Omental fat pad (tissue), 4 donors: ENCODE measurements at places on chromosomes 11 and 22. TPM values are rescaled to one million over a fixed set of nuclear protein-coding genes. Genes with fewer than 3 reads are reported as not detected.

DNA sequence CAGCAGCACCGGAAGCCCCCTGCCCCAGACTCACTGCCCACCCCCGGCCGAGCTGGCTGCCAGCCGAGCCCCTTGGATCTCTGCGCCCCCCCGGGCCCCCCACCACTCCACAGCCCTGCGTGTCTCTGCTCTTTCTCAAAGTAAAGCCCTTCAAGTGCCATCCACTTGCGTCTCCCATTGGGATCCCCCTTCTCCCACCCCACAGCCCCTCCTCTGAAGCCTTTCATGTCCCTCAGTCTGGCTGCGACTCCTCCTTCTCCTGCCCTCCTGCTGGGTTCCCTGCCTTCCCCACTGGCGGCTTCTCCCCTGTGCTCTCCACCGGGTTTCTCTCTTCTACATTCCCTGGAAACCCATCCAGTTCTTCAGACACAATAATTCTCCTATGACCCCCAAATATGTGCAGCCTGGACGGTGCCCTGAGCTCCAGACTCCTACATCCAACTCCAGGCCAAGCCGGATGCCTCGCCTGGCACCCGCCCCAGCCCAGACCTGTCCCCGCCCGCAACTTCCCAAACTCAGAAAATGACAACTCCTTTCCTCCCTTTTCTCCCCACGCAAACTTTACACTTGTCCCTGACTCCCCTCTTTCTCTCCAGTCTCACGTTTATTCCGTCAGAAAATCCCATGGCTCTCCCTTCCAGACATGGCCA lies 108.9 kb downstream of the WNT7B start:
- DNase-seq, result no peak

GRCh38 chr22:18983120-18983651 lies 47.1 kb upstream of the PRODH start:
- no peak for DNase-seq

DNA sequence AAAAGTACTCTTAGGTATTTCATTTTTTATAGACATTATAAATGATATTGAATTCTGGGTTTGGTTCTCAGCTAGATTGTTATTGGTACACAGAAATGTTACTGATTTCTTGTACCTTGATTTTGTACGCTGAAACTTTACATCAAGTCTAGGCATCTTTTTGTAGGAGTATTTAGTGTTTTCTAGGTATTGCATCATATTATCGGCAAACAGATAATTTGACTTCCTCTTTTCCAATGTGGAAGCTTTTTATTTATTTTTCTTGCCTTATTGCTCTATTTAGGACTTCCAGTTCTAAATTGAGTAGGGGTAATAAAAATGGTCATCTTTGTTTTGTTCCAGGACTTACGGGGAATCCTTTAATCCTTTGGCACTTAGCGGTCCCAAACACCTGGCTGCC lies 676.6 kb upstream of the CCDC179 start:
- DNase-seq, result no peak

GRCh38 chr11:34235189-34235588 lies 122.6 kb downstream of the ABTB2 start:
- DNase-seq, result no peak

DNA sequence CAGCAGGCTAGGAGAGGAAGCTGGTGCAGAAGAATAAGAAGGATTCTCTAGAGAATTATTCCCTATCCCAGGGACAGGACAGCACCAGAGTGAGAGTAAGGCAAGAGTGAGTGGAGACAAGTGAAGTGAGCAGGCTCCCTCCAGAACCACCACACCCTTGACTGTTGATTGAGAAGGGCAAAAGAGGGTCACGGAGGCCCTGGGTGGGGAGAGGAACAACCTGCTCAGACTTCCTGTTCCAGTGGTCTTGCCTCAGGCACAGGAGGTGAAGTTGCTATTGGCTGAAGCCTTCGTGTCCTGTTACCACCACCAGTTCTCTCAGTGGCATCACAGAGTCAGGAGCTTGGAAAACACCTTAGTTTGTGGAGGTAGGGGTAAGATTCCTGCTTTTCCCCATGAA lies 51.7 kb upstream of the CCDC89 start:
- no peak for DNase-seq

DNA sequence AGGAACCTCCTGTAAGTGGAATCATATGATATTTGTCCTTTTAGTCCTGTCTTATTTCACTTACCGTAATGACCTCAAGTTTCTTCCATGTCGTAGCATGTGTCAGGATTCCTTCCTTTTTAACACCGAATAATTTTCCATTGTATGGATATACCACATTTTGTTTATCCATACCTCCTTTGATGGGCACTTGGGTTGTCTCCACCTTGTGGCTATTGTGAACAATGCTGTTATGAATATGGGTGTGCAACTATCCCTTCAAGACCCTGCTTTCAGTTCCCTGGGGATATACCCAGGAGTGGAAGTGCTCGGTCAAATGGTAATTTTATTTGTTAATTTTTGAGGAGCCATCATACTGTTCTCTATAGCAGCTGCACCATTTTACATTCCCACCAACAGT lies 244.9 kb upstream of the BLID start:
- DNase-seq, result no peak

DNA sequence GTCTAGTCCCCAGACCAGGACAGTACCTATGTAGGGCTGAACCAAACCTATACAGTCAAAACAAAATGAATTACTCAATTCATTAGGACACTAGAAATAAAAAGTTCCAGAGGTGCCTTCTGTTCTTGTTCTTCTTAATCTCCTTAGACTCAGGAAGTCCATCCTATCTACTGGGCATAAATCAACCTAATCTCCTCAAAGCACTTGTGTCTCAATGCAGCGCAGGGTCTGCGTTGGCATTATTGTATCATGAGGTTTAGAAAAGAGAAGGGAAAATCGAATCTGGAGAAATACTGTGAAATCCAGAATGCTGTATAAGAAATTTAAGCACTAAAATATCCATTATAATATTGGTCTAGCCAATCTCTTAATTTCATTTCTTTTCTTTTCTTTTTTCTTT lies 2.4 kb upstream of the OR10V1 start:
- no peak for DNase-seq

GRCh38 chr11:35622070-35622469 lies 3.8 kb downstream of the FJX1 start:
- no peak for DNase-seq

DNA sequence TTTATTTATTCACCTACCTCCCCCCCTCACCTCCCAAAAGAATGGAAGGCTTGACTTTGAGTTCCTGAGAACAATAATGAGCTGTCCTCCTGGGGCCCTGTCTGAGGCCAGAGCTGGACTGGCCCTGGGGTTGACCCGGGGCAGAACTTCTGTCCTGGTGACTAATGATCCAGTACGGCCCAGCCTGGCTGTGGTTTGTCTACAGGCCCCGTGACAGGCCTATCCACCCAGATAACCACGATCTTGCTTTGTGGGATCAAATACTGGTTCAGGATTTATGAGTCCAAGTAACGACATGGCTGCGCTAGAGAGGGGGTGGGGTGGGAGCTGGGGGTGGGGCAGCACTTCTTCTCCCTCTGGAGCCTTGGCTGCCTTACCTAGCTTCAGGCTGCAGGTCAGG lies 81.5 kb downstream of the WT1 start:
- DNase-seq, result no peak

GRCh38 chr22:48960980-48961660 lies 866.6 kb downstream of the BRD1 start:
- no peak for DNase-seq

- DNase-seq, result no peak
Observed at GRCh38 chr11:118996926-118997626, 862 bp upstream of the CENATAC start.

- DNase-seq, result no peak
Observed at GRCh38 chr11:113568566-113568965, 93.4 kb upstream of the DRD2 start.

DNA sequence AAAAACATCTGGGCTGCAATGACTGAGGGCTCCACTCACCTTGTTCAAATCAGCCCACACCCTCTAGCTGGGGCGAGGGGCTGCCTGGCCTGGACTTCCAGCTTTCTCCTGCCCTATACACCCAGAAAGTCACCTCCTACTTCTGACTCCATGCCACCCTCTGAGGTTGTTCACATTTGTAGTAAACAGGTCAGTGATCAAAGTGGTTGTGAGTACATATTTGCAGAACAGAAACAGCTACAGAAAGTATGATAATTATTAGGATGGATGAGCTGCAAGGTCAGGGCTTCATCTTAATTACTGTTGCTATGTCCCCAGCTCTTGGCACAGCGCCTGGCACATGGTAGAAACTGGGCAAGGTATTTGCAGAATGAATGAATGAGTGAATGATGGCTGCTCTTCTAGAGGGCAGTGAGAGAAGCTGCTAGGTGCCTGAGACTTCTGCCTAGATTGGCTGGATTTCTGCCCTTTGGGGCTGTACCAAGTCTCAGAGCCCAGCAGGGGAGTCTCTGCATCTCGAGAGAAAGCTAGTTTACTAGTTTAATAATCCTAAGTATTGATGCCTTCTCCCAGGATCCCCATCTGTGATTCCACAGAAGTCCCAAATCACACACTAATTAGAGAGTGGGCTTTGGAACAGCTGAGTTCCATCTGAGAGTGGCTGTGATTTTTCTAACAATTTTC lies 36.0 kb downstream of the SYT13 start:
- no peak for DNase-seq

DNA sequence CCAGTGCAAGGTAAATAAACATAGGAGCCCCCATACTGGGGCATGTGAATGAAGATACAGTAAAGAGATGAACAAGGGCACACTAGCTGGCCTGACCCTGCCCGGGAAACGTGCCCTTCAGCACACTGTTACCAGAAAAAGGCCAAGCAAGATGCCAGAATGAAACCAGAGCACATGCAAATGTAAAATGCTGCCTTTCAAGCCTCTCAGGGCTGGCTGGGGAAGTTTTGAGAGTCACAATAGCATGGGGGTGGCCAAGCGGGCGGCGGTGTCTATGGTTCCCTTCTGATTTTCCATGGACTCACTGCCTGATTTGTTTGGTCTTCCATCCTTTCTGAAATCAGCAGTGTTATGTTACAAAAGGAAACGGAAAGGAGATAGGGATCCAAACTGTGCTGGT lies 18.9 kb upstream of the SUSD2 start:
- no peak for DNase-seq

- DNase-seq, result no peak
Observed at GRCh38 chr11:16204261-16204660, 152.1 kb downstream of the SOX6 start.

- no peak for DNase-seq
Observed at GRCh38 chr11:100908746-100909145, 220.9 kb downstream of the PGR start.

- no peak for DNase-seq
Observed at GRCh38 chr11:67646535-67647336, 3.8 kb downstream of the ACY3 start.

- no peak for DNase-seq
Observed at GRCh38 chr11:60915248-60915914, 1.4 kb downstream of the TMEM109 start.

- no peak for DNase-seq
Observed at GRCh38 chr22:50262460-50262911, 1.0 kb upstream of the MAPK12 start.

DNA sequence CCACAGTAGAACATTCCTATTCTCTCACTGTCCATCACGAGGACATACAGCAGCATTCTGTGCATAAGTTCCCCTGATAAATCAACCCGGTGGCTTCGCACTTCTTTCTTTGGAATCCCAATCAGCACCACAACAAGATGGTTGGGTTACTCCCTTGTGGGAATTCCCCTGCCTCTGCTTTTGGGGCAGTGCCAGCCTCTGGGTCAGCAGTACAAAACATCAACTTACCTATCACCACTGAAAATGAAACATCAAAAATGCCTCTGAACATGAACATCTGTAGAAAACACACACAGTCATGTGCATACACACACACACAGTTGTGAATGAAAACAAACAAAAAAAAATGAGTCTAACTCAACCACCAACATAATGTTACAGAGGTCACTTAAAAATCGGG lies 79.3 kb downstream of the KCNA4 start:
- no peak for DNase-seq

- DNase-seq, result no peak
Observed at GRCh38 chr11:11148104-11148509, 204.9 kb downstream of the CSNK2A3 start.

DNA sequence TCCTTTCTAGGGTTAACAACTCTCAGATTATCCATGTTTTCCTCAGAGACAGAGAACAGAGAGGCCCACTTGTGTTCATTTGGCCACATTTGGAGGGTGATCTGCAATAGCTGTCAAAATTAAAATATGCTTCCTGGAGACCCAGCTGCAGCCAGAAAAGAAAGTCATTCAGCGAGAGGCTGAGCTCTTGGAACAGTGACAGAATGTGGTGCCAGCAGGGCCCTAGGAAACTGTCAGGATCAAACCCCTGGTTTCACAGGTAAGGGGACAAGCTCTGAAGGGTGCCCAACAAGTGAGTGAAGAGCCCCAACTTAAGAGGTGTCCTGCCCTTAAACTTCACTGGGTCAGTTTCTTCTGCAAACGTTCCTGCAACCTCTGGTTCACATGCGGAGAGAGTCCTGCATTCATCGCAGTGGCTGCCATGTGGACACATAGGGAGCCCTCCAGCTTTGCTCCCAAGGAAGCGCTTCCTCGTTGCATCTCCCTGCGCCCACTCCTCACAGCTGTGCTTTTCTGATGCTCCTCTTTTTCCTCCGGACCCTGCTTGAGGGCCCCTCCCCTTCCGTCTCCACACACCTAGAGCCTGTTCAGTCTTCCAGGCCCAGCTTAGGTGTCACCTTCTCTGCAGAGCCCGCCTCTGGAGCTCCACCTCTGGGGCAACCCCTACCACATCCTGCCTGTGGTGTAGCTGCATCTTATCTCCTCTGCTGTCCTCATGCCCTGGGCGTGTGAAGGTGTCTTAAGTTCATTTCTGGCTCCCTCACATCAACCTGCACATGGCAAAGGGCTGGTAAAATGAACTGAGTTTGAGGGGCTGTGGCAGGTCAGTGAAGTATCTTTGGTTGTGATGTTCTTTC lies 3.9 kb downstream of the UCP3 start:
- DNase-seq, result no peak

The PRR5L gene
- 9.2 TPM for total RNA-seq

The APOBEC3H gene
- total RNA-seq, result 0.95 TPM

The USP35 gene
- total RNA-seq, result 15.1 TPM

The FOLH1 gene
- 3.2 TPM for total RNA-seq

The CASP5 gene
- total RNA-seq, result 3.9 TPM

The MB gene
- 0.44 TPM for total RNA-seq

The MMP7 gene
- not detected for total RNA-seq

The HTR3B gene
- total RNA-seq, result not detected

The EHF gene
- not detected for total RNA-seq

The C22orf31 gene
- total RNA-seq, result not detected

The RASL10A gene
- total RNA-seq, result 0.56 TPM

The MS4A6A gene
- total RNA-seq, result 216 TPM
